ENCODE measurements at places on chromosomes 12 and 14. TPM values are rescaled to one million over a fixed set of nuclear protein-coding genes. Genes with fewer than 3 reads are reported as not detected.
A peak's percentile ranks its signal among the peaks of the same experiment; 100 is the strongest.

DNA sequence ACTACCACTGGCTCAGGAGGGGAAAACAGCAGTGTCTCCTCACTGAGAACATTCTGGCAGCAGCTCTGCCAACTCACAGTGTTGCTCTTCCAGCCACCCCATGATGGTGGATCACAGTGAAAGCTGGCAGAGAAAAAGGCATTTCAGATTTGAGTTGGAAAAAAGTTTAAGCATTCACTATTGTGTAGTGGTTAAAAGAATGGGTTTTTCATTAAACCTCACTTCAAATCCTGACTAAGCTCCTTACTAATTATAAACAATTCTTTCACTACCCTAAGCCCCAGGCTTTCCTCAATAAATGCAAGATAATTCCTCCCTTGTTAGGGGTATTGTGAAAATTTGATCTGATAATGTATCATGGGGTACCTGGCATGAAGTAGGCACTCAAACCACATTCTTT is 518.1 kb downstream of the SNAPC1 start:
- no peak for DNase-seq
- no peaks in the 10 kb centered on the region for H3K4me1 ChIP-seq
- H3K36me3 ChIP-seq: no peaks in the 10 kb centered on the region
- H3K27ac ChIP-seq: no peak overlapping the region
- H3K27me3 ChIP-seq: no peaks in the 10 kb centered on the region

Gene MMP14
- total RNA-seq: 1.7 TPM

DNA sequence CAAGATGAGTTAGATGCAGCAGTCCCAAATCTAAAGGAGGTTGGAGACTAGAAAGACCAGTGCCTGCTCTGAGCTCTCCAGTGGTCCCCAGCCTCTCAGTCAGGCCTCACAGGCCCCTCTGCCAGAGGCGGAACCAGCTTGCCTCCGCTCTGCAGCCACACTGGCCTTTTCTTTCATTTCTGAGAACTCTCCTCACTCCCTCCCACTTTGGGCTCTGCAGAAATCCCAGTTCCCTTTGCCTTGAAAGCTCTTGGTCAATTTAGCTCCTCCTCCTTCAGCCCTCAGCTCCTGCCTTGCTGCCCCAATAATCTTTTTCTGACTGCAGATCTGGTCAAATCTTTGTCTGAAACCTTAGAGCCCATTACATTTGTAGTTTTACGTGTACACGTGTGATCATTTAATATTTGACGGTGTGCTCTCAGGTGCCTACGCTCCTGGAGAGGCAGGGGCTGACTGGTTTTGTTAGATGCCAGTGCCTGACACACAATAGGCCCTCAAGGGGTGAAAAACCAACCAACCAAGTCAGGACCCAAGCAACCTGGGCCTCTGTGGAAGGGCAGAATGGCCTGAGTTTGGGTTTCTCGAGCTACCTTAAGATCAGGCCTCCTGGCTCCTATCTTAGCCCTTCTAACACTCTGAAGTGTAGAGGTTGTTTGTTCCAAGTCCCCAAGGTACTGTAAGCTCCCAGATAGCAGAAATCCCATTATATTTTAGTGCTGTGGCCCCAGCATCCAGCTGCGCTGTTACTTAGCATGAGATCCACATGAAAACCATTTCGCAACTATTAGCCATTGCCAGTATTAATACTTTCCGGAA is 1.1 kb upstream of the NUDT4 start:
- H3K4me3 ChIP-seq: no peak overlapping the region
- DNase-seq: no peak
- H3K27me3 ChIP-seq: no peaks in the 10 kb centered on the region
- peaks cover 14% of the 10 kb centered on the region for H3K4me1 ChIP-seq

DNA sequence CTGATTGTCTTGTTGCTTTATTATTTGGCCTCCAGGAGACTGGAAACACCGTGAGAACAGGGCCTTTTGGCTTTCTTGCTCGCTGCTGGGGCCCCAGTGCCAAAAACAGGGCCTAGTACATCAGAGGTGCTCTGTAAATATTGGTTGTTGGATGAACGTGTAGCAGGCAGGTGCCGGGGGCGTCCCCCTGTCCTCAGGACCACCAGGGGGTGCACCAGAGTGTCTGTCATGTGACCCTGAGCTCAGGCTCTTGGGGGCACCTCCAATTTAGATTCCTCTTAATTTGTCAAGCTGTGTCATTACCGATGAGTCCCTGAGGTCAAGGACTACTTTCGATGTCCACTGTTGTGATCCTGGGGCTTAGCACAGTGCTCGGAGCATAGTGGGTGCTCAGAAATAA is 87.1 kb downstream of the ACACB start:
- H3K27me3 ChIP-seq: no peaks in the 10 kb centered on the region
- H3K27ac ChIP-seq: no peak overlapping the region
- H3K4me1 ChIP-seq: no peaks in the 10 kb centered on the region
- no peaks in the 10 kb centered on the region for H3K36me3 ChIP-seq
- no peak for DNase-seq

GRCh38 chr14:68571114-68571591 is 221.7 kb downstream of the ZFP36L1 start:
- no peaks in the 10 kb centered on the region for H3K4me1 ChIP-seq
- H3K27ac ChIP-seq: no peak overlapping the region
- no peak for DNase-seq
- no peaks in the 10 kb centered on the region for H3K27me3 ChIP-seq
- no peak overlapping the region for H3K4me3 ChIP-seq

DNA sequence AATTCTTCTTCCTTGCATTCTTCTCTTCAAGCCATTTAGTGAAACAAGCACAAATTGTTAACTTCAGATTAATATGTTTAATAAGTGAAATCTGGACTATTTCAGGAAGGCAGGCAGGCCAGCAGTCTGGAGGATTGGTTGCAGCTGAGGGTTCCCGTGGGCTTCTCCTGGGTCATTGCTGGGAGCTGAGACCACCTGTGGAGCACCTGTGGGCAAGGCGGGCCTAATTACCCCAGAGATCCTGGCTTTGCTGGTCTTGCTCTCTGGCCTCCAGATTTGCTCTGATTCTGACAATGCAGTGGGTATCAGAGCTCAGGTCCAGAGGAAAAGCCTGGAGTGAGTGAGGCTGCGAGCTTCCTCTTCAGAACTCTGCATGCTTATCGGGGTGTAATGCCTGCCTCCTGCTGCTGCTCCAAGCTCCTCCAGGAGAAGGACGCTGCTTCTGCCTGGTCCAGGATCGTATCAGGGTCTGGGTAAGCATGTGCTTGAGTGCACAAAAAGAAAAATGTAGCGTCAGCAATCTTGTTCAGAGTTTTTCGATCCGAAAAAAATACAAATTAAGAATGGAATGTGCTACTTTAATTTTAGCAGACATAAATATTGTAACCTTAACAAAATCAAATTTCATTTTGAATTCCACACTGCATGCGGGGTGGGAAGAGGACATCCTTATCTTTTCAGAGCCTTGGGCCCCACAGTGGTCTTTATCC is 93.8 kb downstream of the TMEM30B start:
- H3K4me1 ChIP-seq: peaks cover 9% of the 10 kb centered on the region
- peaks cover 21% of the 10 kb centered on the region for H3K27me3 ChIP-seq
- no peak overlapping the region for H3K27ac ChIP-seq
- no peaks in the 10 kb centered on the region for H3K36me3 ChIP-seq
- DNase-seq: no peak

GRCh38 chr12:105756961-105757360 is 381.8 kb downstream of the NUAK1 start:
- H3K27ac ChIP-seq: no peak overlapping the region
- no peak overlapping the region for H3K4me3 ChIP-seq
- no peaks in the 10 kb centered on the region for H3K36me3 ChIP-seq
- H3K27me3 ChIP-seq: no peaks in the 10 kb centered on the region
- no peak for DNase-seq
- H3K4me1 ChIP-seq: no peaks in the 10 kb centered on the region

Gene MAP1LC3B2
- 3.7 TPM for total RNA-seq

DNA sequence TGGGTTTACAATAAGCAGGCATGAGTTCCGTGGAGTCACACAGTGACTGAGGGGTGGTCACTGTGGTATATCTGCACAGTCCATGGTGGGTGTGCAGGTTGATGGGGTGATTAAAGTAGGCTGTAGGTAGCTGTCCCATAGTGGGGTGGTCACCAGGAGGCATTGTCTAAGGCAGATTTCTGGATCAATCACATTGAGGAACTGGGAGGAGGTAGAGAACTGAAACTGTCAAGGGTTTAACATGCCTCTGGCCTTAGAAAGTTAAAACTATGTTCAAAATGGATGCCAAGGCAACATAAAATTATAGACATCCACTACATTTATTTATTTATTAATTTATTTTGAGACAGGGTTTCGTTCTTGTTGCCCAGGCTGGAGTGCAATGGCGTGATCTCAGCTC is 8.3 kb downstream of the ADCK1 start:
- DNase-seq: no peak
- no peaks in the 10 kb centered on the region for H3K4me1 ChIP-seq
- H3K27ac ChIP-seq: no peak overlapping the region
- H3K36me3 ChIP-seq: no peaks in the 10 kb centered on the region
- no peak overlapping the region for H3K4me3 ChIP-seq

DNA sequence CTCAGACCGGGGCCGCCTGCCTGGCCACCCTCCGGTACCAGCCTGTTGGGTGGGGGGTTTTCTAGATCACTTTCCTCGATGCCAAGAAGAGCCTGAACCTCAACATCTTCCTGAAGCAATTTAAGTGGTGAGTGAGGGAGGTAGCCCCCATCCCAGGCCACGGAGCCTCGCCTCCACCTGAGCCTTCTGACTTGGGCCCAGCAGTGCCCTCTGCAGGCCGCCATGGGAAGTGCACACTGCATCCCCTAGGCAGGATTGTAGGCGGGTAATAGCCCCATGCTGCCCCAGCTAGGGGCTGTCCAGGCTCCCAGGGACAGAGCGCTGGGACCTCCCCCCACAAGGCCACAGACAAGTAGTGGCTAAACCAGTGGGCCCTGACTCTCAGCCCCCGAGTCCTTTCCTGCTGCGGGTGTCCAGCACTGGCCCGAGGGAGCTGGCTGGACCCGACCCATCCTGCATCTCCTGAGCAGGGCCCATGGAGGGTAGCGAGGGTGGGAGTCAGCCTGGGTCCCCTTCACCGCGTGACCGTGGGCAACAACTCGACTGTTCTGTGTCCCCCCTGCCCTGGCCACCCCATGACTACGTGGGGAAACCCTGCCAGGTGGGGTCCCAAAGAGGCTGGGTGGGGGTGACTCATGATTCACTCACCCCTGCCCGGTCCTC is 15.3 kb upstream of the ADSS1 start:
- peaks cover 4% of the 10 kb centered on the region for H3K4me1 ChIP-seq
- peak; percentile 66 for DNase-seq
- H3K27me3 ChIP-seq: no peaks in the 10 kb centered on the region
- H3K27ac ChIP-seq: no peak overlapping the region
- no peaks in the 10 kb centered on the region for H3K36me3 ChIP-seq

- DNase-seq: no peak
- H3K27ac ChIP-seq: no peak overlapping the region
- H3K4me3 ChIP-seq: no peak overlapping the region
- H3K27me3 ChIP-seq: no peaks in the 10 kb centered on the region
- H3K4me1 ChIP-seq: peaks cover 4% of the 10 kb centered on the region
- no peaks in the 10 kb centered on the region for H3K36me3 ChIP-seq
Observed at GRCh38 chr12:107515446-107515958, 170.1 kb upstream of the PWP1 start.

Gene LIMA1
- 12.0 TPM for total RNA-seq

DNA sequence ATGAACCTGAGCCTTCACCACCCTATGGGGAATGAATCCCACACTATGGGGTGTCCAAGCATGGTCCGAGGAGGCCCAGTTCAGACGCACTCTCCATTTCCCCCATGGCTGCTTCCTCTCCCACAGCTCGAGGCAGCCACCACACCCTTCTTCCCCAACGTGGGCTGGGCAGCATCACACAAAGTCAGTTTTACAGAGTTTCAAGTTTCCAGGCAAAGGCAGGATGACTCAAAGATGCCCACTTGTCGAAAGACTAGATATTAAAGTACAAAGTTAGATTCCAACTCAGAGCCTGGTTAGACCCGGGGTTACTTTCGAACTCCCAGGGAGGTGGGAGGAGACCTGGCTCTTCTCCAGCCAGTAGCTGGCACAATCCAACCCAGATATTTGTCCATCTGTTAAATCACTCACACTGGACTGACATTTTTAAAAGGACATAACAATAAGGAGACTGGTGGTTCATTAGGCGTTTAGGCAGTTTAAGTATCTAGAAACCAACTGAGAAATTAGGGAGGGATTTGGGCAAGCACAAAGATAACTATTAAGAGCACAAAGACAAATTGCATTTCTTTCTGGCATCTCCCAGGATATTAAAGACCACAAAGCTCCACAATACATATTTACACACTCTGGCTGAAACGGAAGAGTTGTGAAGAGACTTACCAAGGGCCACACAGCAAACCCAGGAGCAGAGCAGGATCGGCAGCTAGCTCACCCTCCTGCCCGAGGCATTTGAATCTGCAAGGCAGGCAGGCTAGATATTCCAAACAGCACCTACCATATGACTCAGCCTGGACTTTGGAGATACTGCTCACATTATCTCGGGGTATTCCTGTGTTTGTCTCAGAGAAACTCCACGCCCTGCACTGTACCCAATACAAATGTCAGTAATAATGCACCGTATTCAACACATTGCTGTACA is 34.8 kb downstream of the TMCC3 start:
- H3K4me1 ChIP-seq: peaks cover 3% of the 10 kb centered on the region
- no peaks in the 10 kb centered on the region for H3K27me3 ChIP-seq
- no peak for DNase-seq
- H3K4me3 ChIP-seq: no peak overlapping the region

GRCh38 chr14:76236172-76237130 is 84.7 kb downstream of the GPATCH2L start:
- no peaks in the 10 kb centered on the region for H3K36me3 ChIP-seq
- no peaks in the 10 kb centered on the region for H3K4me1 ChIP-seq
- DNase-seq: no peak
- no peaks in the 10 kb centered on the region for H3K27me3 ChIP-seq
- H3K27ac ChIP-seq: no peak overlapping the region

Gene HDAC7
- 235 TPM for total RNA-seq

Gene CEP83
- total RNA-seq: 15.2 TPM

- H3K4me1 ChIP-seq: peaks cover 59% of the 10 kb centered on the region
- H3K27ac ChIP-seq: peak overlapping the region; percentile 95
- no peaks in the 10 kb centered on the region for H3K27me3 ChIP-seq
- H3K4me3 ChIP-seq: peak overlapping the region; percentile 48
Observed at GRCh38 chr14:50003213-50004021, 110.5 kb downstream of the ARF6 start.

GRCh38 chr14:90523544-90523943 is 126.7 kb downstream of the CALM1 start:
- H3K4me3 ChIP-seq: no peak overlapping the region
- H3K4me1 ChIP-seq: no peaks in the 10 kb centered on the region
- no peak for DNase-seq
- H3K27ac ChIP-seq: no peak overlapping the region

DNA sequence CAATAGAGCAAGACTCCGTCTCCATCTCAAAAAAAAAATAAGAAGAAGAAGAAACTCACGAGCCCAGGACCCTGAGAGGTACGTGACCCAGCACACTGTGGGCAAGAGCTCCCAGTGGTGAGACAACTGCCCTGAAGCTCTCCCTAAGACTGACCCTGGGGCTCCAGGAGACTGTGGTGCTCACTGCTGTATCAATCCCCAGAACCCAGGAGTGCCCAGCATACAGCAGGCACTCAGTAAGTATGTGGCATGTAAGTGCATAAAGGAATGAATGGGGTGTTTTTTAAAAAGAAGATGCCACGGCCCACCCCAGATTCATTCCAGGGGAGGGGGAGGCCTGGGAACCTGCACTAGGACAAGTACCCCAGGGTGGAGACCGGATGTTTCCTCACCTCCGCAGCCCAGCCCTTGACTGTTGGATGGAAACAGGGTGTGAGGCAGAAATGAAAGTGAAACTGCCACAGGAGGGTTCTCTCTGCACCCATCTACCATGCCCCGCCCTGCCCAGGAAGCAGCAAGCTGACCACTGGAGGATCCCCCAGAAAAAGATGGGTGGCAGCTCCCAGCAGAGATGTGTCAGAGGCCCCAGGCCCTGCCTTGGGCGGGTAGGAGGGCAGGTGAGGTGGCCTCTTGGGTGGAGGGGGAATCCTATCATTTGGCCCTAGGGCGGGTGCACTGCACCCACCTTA is 12.2 kb downstream of the ITPK1 start:
- peaks cover 54% of the 10 kb centered on the region for H3K4me1 ChIP-seq
- peak; percentile 84 for DNase-seq

Measured in natural killer cell (primary cell).